ENCODE measurements at places on chromosomes 3 and 15.

GRCh38 chr3:170499562-170500156 lies 81.0 kb downstream of the CLDN11 start:
- no peak for DNase-seq

DNA sequence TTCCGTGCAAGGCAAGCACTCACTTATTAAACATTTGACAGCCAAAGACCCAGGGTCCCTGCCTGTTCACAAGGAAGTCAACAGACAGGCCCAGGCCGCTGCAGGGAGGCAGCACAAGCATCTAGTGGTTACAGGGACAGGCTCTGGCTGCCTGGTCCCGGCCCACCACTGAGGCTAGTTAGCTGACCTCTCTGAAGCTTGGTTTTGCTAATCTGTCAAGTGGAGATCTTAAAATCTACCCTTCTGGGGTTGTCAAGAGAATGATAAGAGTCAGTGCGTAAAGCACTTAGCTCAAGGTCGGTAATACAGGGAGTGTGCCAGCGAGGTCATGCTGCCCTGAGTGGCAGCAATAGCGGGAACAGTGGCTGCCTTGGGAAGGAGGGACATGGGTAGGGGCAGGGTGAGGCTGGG lies 6.0 kb downstream of the GNB5 start:
- no peak for DNase-seq

- no peak for DNase-seq
Measured at GRCh38 chr15:41891946-41892345, 1.9 kb downstream of the SPTBN5 start.

GRCh38 chr15:33150971-33151370 lies 43.5 kb downstream of the FMN1 start:
- no peak for DNase-seq

DNA sequence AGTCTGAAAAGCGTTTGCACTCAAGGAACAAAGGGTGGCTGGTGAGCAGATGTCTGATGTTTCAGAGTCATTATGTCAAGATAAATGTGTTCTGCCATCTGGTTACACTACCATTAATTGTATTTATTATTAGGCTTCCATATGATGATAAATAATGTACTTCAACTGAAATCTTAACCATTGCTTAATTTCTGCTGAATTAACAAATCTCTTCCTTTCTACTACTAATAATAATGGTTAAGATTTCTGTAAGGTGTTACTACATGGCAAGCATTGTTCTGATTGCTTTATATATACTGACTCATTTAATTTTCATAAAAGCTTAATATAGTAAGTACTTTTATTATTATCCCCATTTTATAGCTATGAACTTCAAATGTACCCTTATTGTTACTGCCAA lies 68.4 kb upstream of the GALNT15 start:
- DNase-seq: no peak

GRCh38 chr15:81516012-81516411 lies 142.0 kb upstream of the TMC3 start:
- no peak for DNase-seq

- no peak for DNase-seq
Measured at GRCh38 chr15:58049520-58050227, 15.8 kb downstream of the ALDH1A2 start.

DNA sequence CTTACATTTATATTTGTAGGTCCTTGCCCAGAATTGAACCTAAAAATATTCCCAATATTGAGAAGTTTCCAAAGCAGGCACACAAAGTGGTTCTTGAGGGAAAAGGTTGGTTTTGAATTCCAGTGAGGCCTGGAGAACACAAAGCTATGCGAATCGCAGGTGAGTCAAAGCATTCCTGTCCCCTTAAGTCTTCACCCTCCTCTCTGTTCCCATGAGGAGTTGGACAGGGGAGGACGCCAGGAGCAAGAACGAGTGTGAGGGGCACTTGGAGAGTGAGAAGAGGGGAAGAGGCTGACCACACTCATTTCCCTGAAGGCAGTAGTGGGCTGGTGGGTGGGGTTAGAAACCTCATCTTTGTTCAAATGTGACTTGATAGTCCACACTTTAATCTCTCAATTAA lies 185.8 kb upstream of the EOMES start:
- no peak for DNase-seq

- peak; percentile 42 for DNase-seq
Measured at GRCh38 chr3:172522871-172523818, at the start of gene TNFSF10. TNFSF10 (minus strand) TSS chr3:172523430; CDS start chr3:172523384, 46 bp downstream.

DNA sequence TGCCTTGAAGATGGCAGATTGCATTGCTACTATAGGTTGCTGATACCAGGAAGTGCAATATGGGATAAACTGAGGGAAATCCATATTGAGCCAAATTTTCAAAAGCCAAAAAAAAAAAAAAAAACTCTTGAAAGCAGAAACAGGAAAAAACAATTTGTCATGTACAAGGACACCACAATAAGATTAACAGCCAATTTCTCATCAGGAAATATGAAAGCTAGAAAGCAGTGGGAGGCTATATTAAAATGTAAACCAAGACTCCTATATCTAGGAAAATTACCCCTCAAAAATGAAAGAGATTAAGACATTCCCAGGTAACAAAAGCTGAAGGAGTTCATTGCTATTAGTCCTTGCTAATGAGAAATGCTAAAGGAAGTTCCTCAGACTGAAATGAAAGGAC lies 462.8 kb upstream of the DPH6 start:
- no peak for DNase-seq

- no peak for DNase-seq
Measured at GRCh38 chr3:39178553-39178952, 13.8 kb downstream of the XIRP1 start.

DNA sequence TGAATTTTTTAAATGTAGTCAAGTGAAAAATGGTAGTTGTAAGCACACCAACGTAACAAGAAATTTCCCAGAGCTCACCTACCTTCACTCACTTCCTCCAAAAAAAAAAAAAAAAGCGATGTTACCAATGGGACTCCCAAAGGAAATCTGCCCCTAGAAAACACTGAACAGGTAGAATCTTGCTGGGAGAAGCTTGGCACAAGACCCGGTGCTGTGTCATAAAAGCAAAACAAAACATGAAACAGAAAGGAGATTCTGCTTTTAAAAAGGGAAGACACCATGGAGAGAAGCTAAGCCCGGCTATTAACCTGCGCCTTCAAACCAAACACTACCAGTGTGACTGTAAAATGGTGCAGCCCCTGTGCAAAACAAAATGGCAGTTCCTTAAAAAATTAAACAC lies 40.5 kb downstream of the PGPEP1L start:
- DNase-seq: no peak

DNA sequence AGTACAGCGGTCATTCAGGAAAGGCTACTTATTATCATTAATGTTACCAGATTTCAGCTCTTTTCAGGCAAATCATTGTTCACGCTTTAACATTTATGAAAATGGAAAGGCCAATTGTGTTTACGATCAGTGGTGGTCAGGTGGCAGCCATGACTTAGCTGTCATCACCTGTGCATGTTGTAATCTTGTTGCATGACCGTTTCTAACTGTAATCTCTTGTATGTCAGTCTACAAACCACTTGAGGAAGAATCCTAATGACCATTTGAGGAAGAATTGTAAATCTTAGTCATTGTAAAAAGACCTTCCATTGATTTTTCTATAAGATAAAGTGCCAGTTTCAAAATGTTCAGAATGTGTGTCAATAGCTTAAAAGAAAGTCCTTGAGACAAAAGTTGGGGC lies 100.4 kb downstream of the SERPINI1 start:
- DNase-seq: no peak

GRCh38 chr3:34284959-34285826 lies 486.8 kb downstream of the PDCD6IP start:
- DNase-seq: no peak

GRCh38 chr3:185770109-185770508 lies 54.7 kb downstream of the IGF2BP2 start:
- no peak for DNase-seq

GRCh38 chr15:68368731-68369435 lies 63.1 kb downstream of the ITGA11 start:
- DNase-seq: no peak

DNA sequence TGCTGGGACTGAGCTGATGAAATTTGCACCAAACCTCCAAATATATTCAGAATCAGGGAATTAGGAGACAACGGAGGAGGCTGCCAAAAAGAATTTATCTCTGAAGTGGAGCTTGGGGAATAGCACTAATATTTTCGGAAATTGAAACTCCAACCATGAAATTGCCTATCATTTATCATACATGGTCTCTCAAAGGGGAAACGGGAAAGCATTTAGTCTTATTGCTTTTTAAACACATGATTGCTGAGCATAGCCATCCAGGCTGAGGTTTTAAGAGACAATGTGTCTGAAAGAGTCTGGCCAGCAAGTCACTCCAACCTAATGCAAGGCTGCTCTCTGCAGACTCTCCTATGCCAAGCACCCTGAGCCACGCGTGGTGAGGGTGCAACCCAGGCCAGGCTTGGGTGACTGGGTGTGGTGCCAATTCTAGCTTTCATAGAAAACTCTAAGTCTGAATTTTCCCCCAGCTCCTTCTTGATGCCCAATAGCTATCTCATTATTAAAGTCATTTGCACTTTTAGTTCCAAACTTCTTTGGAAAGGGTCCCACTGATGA lies 200.2 kb downstream of the RPLP1 start:
- peak; percentile 20 for DNase-seq

DNA sequence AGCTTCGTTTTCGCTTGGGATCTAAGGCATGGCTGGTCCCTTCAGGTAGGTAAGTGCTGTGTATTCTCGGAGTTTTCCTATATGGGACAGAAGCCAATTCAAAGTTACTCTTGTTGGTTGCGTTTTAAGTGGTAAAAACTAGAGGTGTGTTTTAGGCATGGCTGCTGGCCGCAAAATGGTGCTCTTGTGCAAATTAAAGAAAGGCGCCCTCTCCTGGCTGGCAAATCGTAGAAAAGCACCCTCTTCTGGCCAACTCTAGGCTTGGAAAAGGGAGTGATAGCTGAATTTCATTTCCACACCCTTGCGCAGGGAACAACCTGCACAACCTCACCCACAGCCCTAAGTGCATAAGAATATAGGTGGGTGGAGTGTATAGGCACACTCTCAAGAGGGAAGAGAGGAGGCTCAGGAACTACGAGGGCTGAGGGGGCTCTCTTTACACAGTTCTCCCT lies 23.5 kb downstream of the DRD3 start:
- DNase-seq: no peak

DNA sequence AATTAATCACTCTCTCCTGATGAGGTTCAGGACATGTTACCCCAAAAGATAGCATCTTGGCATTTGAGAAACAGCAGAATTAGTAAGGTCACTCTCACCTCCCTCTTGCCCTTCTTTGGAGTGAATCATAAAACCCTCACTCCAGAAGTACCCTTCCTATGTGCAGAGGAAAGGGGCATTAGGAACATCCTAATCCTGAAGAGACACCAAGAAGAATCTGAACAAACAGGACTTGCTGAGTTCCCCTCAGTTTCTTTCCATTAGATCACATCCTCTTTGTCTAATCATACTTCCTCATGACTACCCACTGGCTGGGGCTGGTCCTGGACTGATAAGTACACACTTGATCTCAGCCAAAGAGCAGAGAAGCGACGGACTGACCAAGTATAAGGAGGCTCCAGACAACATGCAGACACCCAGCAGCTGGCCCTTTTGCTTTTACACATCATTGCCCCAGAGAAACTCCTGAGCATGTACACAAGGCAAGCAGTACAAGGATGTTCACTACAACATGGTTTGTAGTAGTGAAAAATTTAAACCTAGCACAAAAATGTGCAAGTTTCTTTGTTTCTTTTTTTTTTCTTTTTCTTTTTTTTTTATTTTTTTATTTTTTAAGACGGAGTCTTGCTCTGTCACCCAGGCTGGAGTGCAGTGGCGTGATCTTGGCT lies 15.0 kb upstream of the TM6SF1 start:
- no peak for DNase-seq

DNA sequence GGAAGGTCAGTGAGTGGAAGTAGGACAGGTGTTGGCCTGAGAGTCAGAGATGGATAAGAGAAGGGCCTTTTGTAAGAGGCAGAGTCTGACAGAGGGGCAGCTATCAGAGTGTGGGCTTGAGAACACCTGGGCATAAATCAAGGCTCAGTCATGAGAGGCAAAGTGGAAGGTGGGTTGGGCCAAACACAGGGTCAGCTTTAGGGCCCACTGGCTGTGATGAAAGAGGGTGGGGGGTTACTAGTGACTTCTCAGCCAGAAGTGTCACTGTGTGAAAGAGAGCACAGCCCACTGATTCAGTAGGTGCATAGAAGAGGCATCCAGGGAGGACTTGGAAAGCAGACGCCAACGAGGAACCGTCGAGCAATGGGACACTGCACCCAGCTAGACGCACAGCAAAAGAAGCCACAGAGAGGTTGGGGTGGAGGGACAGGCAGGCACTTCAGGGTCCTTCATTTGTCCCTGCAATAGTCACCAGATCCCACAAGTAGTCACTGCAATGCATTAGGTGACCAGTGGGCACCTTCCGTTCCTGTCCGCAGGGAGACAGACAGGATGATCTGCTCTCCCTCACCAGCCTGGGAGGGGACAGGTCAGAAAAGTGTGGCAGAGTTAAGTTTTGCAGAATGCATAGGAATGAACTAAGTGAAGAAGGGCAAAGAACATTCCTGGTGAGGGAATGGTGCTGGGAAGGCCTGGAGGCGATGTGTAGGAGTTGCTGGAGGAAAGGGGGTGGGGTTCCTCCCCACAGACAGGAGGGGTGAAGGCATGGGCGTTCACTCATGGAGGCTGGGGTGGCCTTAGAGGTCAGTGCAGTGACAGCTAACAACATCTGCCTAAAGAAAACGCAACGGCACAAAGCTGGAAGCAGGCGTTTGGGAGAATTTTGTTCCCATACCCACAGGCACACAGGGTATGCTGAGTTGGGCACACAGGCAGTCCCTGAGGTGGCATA lies 36.3 kb downstream of the MESD start:
- DNase-seq: no peak

DNA sequence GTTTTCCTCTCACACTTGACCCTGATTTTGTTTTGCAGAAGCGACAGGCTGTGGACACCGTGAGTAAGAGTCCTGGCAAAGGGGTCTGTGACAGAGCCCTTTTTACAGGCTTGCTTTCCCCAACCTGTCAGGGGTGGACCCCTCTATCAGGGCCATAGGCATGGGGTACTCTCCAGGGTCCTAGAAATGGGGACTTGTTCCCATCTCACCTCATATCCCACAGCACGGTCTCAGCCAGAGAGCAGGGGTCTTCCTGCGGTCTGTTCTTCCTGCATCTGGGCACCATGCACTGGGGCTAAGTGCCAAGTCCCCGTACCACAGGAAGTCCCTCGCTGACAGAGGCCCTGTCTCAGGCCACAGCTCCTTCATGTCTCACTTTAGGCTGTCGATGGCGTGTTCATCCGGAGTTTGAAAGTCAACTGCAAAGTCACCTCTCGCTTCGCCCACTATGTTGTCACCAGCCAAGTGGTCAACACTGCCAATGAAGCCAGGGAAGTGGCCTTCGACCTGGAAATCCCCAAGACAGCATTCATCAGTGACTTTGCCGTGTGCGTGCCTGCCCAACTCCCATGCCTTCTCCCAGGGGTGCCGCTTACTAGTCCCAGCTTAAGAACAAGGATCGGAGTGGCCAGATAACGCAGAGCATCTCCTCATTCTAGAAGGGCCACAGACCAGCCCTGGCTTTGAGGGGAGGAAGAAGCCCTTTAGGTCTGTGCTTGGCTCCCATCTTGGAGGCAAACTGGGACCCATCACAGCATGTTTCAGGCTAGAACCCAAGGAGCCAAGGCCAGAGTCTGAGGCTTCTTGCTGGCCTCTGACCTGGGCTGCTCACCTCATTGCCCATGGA lies 783 bp downstream of the ITIH1 start:
- DNase-seq: no peak

GRCh38 chr3:129052675-129053074 lies 7.9 kb upstream of the GP9 start:
- DNase-seq: no peak

All from T-cell (primary cell).